Lower lobe of right lung (tissue), 2 donors: ENCODE measurements at places on chromosomes 2 and 18.

- DNase-seq, result peak; percentile 79
- H3K36me3 ChIP-seq, result peaks cover 9% of the 10 kb centered on the region
- H3K27ac ChIP-seq, result no peak overlapping the region
- H3K27me3 ChIP-seq, result peaks cover 9% of the 10 kb centered on the region
- peaks cover 12% of the 10 kb centered on the region for H3K4me1 ChIP-seq
These were observed 95.5 kb downstream of the DYSF start for GRCh38 chr2:71548646-71549425.

DNA sequence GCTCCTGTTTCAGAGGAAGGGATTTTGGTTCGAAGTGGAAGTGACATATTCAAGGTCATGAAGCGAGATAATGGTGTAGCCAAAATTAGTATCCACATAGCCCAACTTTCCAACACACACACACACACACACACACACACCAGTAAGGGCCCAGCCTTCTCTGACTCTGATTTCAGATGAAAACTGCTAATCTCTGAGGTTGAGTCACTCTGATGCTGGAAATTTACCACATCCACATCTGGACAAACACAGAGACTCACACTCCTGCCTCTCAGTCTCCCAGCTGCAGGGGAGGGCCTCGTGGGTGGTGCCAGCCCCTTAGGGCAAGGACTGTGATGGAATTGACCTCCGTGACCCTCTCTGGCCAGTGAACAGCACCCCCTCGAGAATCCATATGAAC, 29.0 kb upstream of the SLC35F6 start:
- H3K27me3 ChIP-seq, result no peaks in the 10 kb centered on the region
- H3K27ac ChIP-seq, result no peak overlapping the region
- H3K4me1 ChIP-seq, result no peaks in the 10 kb centered on the region

- H3K27me3 ChIP-seq, result no peaks in the 10 kb centered on the region
- H3K36me3 ChIP-seq, result no peaks in the 10 kb centered on the region
- DNase-seq, result no peak
- H3K4me1 ChIP-seq, result peaks cover 9% of the 10 kb centered on the region
These were observed 78.7 kb downstream of the LONRF2 start for GRCh38 chr2:100243631-100244030.

DNA sequence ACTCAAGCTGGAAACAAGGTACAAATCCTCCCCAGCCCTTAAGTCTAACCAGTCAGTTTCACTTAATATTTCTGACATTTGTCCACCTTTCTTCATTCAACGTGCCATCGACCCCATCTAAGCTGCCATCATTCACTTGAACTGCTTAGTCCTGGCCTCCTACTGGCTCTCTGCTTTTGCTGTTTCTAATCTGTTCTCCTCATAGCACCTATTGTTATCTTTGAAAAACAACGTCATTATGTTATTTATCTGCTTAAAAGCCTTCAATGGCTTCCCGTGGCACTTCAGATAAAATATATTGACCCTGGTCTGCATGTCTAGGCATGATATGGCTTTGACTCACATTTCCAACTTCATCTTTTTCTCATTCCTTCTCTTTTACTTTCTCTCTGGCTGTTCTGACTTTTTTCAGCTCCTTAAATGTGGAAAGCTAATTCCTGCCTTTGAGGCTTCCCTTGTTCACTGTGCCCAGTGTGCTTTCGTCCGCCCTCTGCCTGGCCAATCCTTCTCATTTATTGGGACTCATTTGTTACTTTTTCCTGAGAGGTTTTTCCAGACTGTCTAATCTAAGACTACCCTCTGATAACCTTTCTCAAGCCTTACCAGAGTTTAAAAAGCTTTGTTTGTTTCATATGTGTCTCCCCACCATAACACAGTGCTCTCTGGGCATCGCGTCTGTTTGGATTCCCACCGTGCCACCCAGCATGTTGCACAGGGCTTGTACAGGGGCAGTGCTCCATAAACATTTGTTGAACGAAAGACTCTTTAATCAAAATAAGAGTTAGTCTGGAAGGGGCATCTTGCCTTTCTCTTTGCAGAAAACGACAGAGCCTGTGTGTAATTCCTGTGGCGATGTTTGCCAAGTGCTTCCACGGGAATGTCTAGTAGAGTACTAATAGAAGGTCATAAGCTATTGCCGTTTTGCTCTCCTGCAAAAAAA, 183.9 kb downstream of the FMNL2 start:
- H3K27ac ChIP-seq, result no peak overlapping the region
- no peak overlapping the region for H3K4me3 ChIP-seq
- H3K27me3 ChIP-seq, result no peaks in the 10 kb centered on the region
- no peak for DNase-seq

DNA sequence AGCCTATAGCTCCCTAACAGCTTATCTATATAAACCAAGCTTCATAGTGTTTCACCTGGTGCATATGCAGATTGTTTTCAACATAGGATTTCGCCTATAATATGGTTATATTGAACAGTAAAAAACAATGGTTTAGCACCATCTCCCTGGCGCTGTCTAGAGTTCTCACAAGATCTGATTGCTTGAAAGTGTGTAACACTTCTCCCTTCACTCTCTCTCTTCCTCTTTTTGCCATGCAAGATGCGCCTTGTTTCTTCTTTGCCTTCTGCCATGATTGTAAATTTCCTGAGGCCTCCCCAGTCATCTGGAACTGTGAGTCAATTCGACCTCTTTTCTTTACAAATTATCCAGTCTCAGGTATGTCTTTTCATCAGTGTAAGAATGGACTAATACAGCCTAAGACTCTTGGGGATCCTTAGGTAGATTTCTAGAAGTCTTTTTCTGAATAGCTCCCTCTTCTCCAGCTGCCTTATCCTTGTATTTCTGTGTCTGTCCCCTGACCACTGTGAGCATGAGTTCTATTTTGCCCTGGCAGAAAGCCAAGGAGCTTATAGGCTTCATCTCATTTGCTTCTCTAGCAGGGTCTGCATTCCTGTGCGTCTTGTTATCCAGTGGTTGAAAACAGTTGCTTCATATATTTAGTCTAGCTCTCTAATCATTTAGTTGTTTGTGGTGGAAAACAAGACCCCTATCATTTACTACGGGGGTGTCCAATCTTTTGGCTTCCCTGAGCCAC, 401.6 kb downstream of the GPD2 start:
- DNase-seq, result no peak
- no peak overlapping the region for H3K27ac ChIP-seq
- no peak overlapping the region for H3K4me3 ChIP-seq
- H3K36me3 ChIP-seq, result no peaks in the 10 kb centered on the region
- no peaks in the 10 kb centered on the region for H3K4me1 ChIP-seq
- H3K27me3 ChIP-seq, result no peaks in the 10 kb centered on the region
